Cardiac ventricle fibroblast (primary cell): ENCODE measurements at places on chromosomes 6 and 20. TPM values are rescaled to one million over a fixed set of nuclear protein-coding genes. Genes with fewer than 3 reads are reported as not detected.

The ARMC2 gene
- 3.0 and 4.4 TPM in 2 replicates for total RNA-seq

The SNX14 gene
- total RNA-seq = 65.7 and 69.4 TPM in 2 replicates

The TRIM10 gene
- not detected in 2 replicates for total RNA-seq

The PCK1 gene
- total RNA-seq = 0.15 TPM in 1 of 2 replicates, not detected in the other

The TDRD6 gene
- under 0.01 TPM in 1 of 2 replicates, not detected in the other for total RNA-seq

The PLAGL2 gene
- 3.2 and 4.5 TPM in 2 replicates for total RNA-seq

The EEF1A2 gene
- total RNA-seq = not detected in 2 replicates

The GSTA1 gene
- not detected in 2 replicates for total RNA-seq

The COL19A1 gene
- total RNA-seq = not detected in 2 replicates

The HLA-DQB2 gene
- not detected in 2 replicates for total RNA-seq

The SYNE1 gene
- 40.1 and 44.7 TPM in 2 replicates for total RNA-seq

The MUCL3 gene
- total RNA-seq = not detected in 2 replicates

The CALHM4 gene
- total RNA-seq = not detected in 2 replicates

The DEFB124 gene
- not detected in 2 replicates for total RNA-seq

The RWDD2A gene
- 3.1 and 5.4 TPM in 2 replicates for total RNA-seq

The SLC12A5 gene
- not detected in 2 replicates for total RNA-seq

The HLA-DQA1 gene
- total RNA-seq = not detected in 2 replicates

The LAMA2 gene
- total RNA-seq = 550 and 573 TPM in 2 replicates

The TLDC2 gene
- total RNA-seq = not detected in 2 replicates

The TMEM217 gene
- 0.20 TPM in 1 of 2 replicates, not detected in the other for total RNA-seq

The HAO1 gene
- not detected in 2 replicates for total RNA-seq

The ELOVL4 gene
- 2.2 and 2.7 TPM in 2 replicates for total RNA-seq

The AGPAT4 gene
- 2.6 and 3.3 TPM in 2 replicates for total RNA-seq

The LRFN2 gene
- total RNA-seq = not detected in 2 replicates

The SUMO4 gene
- total RNA-seq = 0.19 and 0.29 TPM in 2 replicates

The EYA4 gene
- 0.81 and 1.3 TPM in 2 replicates for total RNA-seq

The DDO gene
- 0.39 and 0.44 TPM in 2 replicates for total RNA-seq

The COL10A1 gene
- not detected in 2 replicates for total RNA-seq

The JAG1 gene
- 36.3 and 36.5 TPM in 2 replicates for total RNA-seq

The ENPP3 gene
- not detected in 2 replicates for total RNA-seq

The STX11 gene
- total RNA-seq = not detected in 2 replicates

The KHDC1 gene
- 3.4 and 3.5 TPM in 2 replicates for total RNA-seq

The AK9 gene
- total RNA-seq = 1.7 and 2.8 TPM in 2 replicates

The SLC17A2 gene
- total RNA-seq = not detected in 2 replicates

The GLP1R gene
- total RNA-seq = not detected in 2 replicates
